ENCODE measurements at places on chromosomes 2 and 18.
A peak's percentile ranks its signal among the peaks of the same experiment; 100 is the strongest.

- no peak for DNase-seq
These were observed 13.6 kb downstream of the METAP1D start for GRCh38 chr2:172013396-172013795.

DNA sequence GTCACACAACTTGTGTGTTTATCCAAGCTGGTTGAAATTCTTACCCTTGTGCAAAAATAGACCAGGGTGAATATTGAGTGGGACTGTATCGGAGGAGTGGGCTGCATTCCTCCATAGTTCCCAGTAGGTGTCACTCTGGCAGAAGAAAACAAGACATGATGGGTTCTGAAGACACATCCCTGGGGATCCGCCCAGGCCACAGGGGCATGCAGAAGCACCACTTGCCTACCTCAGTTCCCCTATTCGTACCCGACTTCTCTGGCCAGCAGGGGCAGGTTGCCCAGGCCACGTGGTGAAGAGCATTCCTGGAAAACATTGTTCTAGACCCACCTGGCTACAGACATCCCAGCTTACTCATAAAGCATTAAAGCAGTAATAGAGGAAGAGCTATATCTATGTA, 168.2 kb downstream of the FAM210A start:
- peak; percentile 77 for DNase-seq

GRCh38 chr2:215826376-215826775, 187.0 kb downstream of the MREG start:
- no peak for DNase-seq

- DNase-seq, result no peak
These were observed 482.0 kb downstream of the ZNF516 start for GRCh38 chr18:76013057-76013456.

DNA sequence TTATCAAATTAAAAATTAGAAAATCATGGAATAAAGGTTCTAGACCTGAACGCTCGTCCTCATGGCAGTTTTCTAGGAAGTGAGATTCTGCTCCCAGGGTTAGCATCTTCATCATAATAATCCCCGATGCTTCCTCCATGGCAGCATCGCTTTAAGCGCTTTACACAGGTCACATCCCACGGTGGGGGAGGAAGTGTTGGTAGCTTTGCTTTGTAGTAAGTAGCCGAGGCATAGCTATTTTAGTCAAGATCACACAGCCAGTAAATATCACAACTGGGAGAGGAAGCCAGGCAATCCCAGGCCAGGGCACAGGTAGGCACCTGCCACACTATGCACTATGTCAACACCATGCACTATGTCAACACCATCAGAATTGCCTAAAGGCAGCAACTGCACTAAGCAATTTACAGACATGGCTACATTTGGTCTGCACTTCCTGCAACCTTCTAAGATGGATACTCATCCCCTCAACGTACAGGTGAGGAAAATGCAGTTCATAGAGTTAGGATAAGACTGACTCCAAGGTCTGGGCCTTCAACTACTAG, 205.5 kb downstream of the FBXO15 start:
- no peak for DNase-seq

- DNase-seq, result no peak
These were observed 239.8 kb upstream of the HS6ST1 start for GRCh38 chr2:128558441-128558840.

GRCh38 chr18:36321658-36322407, 24.3 kb downstream of the FHOD3 start:
- no peak for DNase-seq

DNA sequence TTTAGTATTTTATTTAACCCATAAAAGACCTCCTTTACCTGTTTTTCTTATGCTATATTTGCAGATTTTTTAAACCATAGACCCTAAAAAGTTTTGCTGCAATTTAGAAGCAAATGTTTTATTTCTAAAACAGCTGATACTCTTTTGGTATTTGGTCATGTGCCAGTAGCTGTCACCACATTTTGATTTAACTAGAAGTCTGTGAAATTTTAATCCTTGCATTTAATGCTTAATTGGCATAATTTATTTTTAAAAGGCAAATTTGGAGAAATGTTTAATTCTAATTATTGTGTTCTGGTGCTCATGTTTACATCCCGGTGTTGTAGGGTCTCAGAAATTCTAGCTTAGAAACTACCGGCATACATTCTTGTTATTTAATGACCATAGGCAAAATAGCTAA, 111.8 kb downstream of the TTC27 start:
- no peak for DNase-seq

GRCh38 chr2:106282462-106283170, 88.5 kb upstream of the UXS1 start:
- no peak for DNase-seq

Measured in activated CD4-positive, alpha-beta T cell treated with anti-CD3 and anti-CD28 coated beads, Interleukin-2, amount 10 ng/mL, durations not matched to agents 24 days and 14 days (primary cell).